ENCODE measurements at places on chromosomes 3 and 15.

DNA sequence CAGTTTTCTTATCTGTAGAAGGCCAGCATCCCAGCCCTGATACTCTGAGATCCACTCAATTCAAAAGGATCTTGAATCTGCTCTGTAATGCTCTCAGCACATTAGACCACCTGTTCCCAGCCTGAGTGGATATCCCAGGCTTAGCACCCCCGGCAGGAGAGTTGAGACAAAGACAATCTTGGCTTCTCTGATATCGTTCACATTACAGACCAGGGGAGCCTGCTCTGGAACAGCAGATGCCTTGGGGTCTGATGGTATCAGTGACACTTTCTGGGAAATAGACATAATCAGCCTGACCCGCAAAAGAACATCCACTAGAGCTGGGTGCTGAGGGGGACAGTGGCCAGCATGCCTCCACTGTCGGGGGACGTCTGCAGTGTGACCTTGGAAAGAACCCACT is 70.6 kb downstream of the BDH1 start:
- DNase-seq, result no peak

GRCh38 chr15:88932271-88932874 is 19.2 kb upstream of the MFGE8 start:
- no peak for DNase-seq

DNA sequence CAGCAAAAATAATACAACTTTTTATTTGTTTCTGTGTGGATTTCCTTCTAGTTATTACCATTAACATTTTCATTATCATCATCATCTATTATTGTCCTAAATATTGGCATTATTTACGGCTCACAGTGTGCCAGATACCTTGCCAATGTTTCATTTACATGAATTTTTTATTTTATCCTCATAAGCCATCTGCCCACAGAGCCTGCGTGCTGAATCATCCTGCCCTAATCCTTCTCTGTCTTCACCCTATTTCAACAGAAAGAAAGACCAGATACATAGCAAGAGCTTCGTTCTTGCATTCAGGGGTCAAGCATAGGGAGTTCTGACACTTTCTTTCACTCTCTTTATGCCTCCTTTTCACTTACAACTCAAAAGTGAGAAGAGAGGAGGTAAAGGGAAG is 82.0 kb downstream of the KCNMB2 start:
- DNase-seq, result no peak

DNA sequence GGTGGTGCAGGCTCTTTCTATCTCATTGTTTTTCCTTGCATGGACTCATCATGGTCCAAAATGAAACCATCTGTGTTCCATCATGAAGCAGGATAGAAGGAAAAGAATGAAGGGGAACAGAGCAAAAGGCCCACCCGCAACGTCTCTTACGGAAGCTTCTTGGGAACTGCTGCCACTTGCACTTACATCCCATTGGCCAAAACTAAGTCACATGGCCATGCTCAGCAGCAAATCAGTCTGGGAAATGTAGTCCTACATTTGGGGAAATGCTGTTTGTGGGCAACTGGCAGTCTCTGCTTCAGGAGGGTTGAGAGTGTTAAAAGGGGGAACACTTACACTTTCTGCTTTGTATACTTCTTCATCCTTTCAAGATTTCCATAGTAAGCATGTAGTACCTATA is 191.6 kb downstream of the SV2B start:
- no peak for DNase-seq

GRCh38 chr15:29864501-29864900 is 42.2 kb upstream of the TJP1 start:
- DNase-seq, result no peak
